ENCODE measurements at places on chromosomes 4 and X.

GRCh38 chrX:149504226-149504914 lies 736 bp downstream of the IDS start:
- DNase-seq = no peak

DNA sequence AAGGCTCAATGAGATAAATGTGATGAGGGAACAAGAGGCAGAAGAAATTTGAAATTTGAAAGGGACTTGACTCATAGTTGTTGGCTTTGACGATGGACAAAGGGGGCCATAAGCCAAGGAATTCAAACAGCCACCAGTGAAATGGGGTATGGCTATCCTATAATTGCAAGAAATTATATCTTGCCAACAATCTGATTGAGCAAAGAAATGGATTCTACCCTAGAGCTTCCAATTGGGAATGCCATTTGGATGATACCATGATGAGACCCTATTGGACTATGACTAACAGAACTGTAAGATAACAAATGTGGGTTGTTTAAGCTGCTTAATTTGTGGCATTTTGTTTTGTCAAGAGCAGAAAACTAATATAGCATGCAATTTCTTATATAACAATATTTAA lies 270.1 kb upstream of the ARSJ start:
- DNase-seq = no peak

DNA sequence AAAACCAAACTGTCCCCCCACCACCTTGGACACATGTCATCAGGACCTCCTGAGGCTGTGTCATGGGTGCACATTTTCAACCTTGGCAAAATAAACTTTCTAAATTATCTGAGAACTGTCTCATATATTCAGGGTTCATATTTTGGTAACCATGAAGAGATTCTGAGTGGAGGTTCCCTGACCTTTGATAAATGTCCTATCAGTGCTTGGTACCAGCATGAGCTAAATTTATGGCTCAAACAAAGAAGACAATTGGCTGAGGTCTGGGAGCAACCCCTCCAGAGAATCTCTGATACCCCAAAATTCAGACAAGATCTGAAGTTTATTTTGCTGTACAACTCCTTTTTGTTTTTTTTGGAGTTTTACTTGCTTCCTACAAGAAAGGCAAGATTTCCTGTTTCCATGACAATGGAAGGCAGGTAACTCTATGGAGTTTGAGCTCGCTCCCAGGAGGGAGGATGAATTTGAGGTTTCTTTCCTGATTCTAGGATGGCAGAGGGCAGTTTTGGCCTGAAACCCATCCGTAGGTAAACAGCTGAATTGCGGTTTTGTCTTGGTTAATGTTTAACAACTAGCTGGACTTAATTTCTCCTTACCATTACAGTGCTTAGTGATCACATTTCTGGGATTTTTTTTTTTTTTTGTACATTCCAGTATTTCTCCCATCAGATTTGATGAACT lies 14.5 kb downstream of the UGT2B15 start:
- DNase-seq = no peak

DNA sequence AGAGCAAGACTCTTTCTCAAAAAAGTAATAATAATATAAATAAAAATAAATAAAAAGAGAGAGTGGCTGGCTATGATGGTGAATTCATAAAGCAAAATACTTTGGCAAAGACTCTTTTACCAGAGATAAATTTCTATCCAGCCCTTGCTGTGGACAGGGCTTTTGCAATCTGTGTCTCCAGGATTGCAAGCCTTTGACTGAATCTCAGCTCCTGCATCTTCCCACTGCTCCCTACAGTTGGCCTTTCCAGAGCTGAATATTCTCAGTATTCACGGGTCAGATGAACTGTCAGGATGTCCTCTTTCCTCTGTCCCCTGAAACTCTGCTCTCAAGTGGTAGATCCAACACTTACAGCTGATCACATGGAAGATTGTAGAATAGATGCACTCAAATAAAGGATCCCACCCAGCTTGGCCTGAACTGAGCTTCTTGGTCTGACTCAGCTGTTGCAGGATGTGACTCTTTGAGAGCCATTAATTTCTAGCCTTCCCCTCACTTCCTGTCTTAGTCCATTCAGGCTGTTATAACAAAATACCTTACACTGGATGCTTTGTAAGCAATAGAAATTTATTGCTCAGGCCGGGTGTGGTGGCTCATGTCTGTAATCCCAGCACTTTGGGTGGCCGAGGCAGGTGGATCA lies 123.4 kb upstream of the GUCY1A1 start:
- DNase-seq = no peak

- DNase-seq = no peak
These were observed 58.2 kb upstream of the MSN start for GRCh38 chrX:65609237-65609636.

GRCh38 chrX:115560978-115561604 lies at the start of gene PLS3:
Gene PLS3 (plus strand): TSS chrX:115561174. CDS start chrX:115610251, 49,077 bp downstream.
- DNase-seq = peak; percentile 78

DNA sequence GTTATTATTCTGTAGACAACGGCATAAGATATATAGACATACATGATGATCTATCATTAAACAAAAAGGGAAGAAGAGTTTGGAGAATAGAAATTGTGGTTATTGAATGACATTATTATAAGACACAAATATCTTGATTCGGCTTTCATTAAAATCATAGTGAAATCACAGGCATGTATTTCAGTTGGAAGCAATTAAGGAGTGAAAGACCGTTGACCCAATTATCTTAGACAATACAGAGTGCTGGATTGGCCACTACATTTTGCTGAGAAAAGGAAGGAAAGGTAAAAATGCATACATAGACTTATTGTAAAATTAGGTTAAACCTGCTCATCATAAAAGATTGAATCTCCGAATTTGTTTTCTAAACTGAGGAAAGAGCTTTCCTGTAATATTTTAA lies 209.8 kb downstream of the KCNIP4 start:
- DNase-seq = no peak

DNA sequence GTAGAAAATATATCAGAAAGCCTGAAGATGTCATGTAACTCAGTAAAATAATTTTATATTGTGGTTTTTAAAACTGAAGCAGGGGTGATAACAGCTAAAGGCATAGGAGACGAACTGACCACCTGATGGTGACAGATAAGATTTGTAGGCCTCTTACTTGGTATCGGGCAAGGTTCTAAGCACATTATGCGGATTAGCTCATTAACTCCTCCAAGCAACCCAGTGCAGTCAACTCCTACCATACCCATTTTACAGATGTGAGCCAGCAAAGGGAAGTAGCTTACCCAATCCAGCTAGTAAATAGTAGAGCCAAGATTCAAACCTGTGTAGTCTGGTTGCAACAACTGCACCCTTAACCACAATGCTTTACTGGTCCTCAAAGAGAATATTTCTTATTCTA lies 62.1 kb downstream of the CC2D2A start:
- no peak for DNase-seq

DNA sequence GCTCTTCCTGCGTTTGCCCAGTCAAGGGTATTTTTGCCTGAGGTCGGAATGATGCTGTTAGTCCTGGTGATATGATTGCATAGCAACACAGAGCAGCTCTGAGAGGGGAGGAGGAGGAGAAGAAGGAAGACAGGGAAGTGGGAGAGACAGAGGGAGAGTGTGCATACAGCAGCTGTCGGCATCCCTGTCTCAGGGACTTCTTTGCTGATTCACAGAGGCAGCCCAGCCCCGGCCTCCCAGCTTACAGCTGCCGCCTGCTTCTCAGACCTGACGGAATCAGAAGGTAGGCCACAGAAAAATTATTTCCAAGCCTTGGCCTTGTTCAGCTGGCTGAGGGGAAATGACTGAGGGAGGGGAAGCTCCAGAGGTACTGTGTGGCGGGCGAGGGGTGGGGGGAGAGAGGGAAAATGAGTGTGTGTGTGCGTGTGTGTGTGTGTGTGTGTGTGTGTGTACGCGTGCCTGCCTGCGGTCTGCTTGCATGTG lies 319 bp downstream of the DRP2 start:
- no peak for DNase-seq

- DNase-seq = no peak
These were observed 25.0 kb downstream of the OTUD4 start for GRCh38 chr4:145155268-145155870.

- no peak for DNase-seq
These were observed 10.2 kb downstream of the BEND2 start for GRCh38 chrX:18210470-18210869.

DNA sequence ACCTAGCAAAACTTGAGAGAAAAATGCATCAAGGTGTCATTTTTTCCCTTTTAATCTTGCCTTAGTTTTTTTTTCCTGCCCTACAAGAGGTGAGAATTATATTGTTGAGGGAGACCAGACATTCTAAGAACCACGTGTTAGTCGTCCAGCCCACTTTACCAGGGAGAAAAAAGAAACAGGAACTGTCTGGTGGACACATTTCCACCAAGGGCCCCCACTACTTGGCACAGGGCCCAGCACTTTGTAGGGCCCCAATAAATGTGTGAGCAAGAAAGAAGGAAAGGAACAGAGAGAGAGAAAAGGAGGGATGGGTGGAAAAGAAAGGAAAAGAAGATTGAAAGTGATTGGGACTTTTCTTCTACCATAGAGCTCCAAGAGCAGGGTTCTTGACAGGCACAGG lies 3.9 kb upstream of the EGFL6 start:
- DNase-seq = no peak

- DNase-seq = peak; percentile 91
These were observed 43.1 kb upstream of the GPR78 start for GRCh38 chr4:8537041-8537461.
